HFFc6 (cell line): ENCODE measurements at places on chromosomes 1 and 21. TPM values are rescaled to one million over a fixed set of nuclear protein-coding genes. Genes with fewer than 3 reads are reported as not detected.

Gene SERTAD4
- total RNA-seq = 3.3 to 5.2 TPM (median 4.2 TPM) in 3 replicates

GRCh38 chr1:51385776-51386175 lies 55.4 kb upstream of the TTC39A start:
- no peak for DNase-seq

Gene KIF14
- 5.2 to 11.8 TPM (median 8.8 TPM) in 3 replicates for total RNA-seq

GRCh38 chr1:53292690-53293089 lies 35.2 kb downstream of the LRP8 start:
- DNase-seq = no peak

DNA sequence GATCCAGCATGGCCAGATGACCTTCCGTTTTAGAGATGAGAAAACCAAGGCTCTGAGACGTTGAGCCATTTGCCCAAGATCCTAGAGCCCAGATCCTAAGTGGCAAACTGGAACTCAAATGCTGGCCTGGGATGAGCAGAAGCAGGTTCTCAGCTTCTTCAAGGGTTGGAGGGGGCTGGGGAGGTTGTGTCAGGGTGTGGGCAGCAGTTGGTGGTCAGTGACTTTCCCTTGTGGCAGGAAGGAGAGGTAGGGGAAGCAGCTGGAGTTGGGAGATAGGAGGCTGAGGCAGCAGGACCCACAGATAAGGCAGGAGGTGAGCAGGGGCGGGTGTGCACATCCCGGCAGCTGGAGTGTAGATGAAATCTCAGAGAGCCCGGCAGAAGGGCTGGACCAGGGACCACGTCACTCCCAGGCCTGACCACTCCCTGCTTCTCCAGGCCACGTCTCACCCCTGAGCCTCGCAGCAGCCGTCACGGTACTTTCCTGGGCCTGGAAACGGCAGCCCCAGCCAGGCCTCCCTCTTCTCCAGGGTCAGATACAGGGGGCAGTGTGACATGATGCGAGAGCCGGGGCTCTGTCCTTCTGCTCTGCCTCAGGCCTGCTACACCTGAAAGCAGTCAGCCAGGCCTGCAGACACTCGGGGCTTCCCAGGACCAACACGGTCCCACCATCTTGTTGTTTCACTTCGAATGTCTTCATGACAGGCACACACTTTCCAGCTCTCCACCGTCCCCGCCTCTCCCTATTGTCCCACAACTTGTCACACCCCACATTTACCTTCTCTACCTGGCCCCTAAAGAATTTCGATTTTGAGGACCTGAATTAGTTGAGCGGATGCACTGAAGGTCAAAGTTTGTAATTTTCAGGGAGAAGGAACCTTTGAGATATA lies 11.5 kb upstream of the LAPTM5 start:
- DNase-seq = no peak

DNA sequence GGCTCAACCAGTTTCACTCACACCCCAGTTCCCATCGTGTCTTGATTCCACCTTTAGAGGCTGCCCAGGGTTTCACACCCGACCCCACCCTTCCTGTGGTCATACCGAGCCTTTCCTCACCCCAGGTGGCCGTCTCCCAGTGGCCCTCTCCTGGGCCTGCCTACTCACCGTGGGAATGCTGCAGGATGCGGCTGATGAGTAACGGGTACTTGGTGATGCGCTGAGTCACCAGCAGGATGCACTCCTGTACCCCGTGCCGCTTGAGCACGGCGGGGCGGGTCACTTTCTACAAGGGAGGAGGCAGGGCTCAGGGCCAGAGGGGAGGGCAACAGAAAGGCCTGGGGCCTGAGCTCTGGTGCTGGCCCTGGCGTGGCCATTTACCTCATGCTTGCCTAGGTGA lies 16.4 kb downstream of the ARHGEF2 start:
- peak; percentile 95 for DNase-seq

DNA sequence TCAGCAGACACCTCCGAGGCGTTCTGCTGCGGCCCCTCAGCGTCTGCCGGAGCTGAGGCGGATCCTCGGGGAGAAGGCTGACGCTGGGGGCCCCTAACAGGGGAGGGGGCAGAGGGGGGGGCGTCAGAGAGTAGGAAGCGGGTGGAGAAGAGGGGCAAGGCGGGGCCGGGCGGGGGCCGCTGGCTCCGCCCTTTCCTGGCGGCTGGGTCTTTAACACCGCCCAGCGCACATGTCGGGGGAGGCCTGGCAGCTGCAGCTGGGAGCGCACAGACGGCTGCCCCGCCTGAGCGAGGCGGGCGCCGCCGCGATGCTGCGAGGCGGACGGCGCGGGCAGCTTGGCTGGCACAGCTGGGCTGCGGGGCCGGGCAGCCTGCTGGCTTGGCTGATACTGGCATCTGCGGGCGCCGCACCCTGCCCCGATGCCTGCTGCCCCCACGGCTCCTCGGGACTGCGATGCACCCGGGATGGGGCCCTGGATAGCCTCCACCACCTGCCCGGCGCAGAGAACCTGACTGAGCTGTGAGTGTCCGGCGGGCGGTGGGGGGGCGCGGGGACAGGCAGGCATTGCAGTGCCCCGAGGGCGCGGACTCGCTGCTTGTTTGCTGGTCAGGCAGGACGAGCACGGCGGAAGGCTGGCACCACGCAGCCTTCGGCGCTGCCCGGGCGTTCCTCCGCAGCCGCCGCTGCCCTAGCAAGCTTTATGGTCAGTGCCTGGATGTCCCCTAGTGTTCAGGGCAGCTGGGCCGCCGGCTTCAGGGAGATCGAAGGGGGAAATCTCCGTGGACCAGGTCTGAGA lies at the start of gene NTRK1:
TSS of gene NTRK1 (plus strand) at position 238 of the 796 bp plus-strand sequence. CDS start at position 308, 70 bp downstream.
- no peak for DNase-seq

DNA sequence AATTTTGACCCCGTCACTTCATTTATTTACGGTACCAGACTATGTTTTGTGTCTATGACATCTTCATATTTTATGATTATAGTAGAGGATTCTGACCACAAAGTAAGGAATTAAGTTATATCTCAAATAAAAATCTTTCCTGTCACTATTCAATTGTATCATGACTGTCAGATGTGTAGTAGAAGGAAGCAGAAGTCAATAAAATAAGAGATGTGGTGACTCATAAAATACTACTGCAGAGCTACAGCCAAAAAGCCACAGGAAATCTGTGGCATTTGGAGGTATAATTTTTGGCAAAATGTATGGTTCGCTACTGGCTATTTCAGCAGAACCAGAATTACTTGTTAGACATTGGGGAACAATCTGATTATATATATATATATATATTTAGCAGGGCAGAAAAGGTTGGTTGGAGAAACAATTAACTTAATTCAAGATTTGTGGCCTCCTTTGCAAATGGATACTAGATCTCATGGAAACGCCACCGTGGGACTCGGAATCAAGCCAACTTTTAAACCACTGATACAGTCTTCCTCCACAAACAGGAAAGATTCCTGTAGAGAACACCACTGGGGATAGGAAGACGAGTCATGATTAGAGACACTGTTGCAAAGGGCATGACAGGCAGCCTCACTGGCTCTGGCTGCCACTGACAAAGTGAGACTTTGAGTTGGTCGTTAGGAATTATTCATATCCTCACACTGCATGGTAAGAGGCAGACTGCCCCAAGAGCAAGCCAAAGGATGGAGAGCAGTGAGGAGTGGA lies 5.1 kb downstream of the FCRL2 start:
- no peak for DNase-seq

DNA sequence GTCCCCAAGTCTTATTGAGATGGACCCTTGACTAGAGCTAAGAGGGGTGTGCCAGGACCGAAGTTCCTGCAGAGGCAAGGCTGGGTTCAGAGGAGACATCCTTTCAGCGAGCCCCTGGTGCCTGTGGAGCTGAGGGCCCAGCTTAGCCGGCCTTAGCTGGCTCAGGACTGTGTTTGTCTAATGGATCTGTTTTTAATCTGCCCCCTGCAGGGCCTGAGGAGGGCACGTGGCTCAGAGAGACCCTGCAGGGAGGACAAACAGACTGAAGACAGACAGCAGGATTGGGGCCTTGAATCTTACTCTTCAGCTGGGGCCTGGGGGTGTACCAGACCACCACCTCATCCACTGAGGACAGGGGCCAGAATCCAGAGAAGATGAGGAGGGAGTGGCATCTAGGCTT lies 1.6 kb downstream of the CRABP2 start:
- DNase-seq = no peak

DNA sequence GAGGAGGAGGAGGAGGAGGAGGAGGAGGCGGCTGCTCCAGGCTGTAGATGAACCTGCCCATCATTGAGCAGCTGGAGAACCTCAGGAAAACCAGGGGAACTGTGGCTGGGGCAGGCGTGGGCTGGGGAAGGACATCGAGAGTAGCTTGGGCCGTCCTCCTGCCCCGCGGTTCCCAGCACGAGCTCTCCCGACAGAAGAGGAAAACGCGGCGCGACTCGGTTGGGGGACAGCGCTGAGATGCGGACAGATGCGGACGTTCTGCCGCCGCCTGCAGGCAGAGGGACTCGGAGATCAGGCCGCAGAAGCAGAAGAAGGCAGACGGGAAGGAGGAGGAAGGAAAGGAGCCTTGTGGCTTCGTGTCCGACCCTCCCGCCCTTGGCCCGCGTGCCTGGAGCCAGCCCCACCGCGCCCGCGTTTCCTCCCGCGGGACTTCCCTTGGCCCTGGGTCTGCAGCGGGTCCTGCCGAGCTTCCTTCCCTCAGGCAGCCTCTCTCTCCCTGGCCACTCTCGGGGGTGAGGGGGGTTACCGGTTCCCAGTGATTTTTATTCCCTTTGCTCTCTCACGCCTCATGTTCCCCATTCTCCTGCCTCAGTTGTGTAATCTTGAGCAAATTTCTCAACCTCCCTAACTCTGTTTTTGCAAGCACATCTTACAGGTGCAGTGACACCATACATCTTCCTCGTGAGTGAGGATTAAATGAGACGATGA lies 1.7 kb upstream of the TNFRSF9 start:
- DNase-seq = peak; percentile 48

Gene RAP1GAP
- total RNA-seq = 0.07 to 0.16 TPM in 2 of 3 replicates, not detected in the other

DNA sequence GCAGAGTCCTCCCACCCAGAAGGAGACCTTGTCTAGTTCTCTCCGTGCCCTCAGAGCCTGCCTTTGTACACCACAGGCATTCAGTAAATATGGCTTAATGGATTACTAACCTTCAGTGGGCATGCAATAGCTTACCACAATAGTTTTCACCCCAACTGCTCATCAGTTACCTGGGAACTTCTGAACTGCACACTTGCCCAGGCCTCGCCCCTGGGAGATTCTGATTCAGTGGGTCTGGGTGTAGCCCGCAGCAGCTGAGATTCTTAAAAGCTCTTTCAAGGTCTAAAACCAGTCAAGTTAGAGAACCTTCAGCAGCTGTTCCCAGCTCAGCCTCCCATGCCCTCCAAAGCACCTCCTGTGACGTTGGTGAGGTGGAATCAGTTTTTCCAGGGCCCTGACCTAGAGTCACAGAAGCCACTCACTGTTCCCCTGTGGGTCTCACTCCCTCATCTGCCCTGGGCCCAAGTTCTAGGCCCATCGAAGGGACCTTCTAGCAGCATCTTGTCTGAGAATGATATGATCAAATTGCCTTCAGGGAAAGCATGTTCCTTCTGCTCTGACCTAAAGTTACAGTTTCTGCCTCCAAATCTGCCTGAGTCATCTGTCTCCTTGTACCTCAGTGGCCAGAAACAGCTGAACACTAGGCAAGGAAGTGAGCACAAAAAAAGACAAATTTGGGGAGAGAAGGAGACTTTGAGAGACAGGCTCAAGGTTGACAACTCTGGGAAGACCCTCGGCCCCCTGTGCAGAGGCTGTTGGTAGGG lies 10.8 kb downstream of the ASAP3 start:
- DNase-seq = peak; percentile 35

DNA sequence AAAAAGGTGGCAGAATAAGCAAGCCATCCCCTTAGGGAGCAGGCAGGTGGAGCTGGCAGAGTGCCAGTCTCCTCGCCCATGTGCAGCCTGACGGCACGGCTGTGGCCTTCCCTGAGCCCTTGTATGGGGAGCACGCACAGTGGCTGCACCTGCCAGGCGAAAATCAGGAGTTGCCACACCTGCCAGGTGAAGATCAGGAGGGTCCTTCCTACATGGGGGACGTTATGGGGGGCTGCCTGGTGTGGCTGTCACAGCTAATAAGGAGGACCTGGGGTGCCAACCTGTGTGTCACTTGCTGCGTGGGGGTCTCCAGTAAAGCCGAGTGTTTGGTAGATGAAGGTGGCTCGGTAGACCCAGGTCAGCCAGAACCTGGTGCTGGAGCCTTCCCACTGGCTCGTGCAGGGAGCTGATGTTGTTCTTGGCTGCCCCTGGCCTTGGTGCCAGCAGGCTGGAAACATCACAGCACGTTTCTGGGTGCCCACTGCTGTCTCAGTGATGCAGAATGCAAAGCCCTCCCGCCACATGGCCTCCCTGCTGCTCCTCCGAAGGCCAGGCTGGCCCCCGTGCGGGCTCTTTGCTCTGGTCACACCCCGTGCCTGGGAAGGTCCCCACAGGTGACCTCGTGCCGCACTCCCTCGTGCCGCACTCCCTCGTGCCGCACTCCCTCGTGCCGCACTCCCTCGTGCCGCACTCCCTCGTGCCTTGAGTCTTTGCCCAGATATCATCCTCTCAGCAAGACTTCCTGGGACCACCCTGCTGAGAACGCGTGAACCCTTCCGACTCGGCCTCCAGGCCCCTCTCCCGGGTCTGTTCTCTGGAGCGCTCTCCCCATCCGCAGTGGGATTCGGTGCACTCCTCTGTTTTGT lies 55.4 kb downstream of the SLC37A1 start:
- no peak for DNase-seq

GRCh38 chr21:38574895-38575575 lies 76.8 kb upstream of the ERG start:
- DNase-seq = no peak

Gene TSPEAR
- not detected in 3 replicates for total RNA-seq

Gene S100A5
- total RNA-seq = 0.40 to 0.69 TPM (median 0.50 TPM) in 3 replicates

Gene FYB2
- not detected in 3 replicates for total RNA-seq

DNA sequence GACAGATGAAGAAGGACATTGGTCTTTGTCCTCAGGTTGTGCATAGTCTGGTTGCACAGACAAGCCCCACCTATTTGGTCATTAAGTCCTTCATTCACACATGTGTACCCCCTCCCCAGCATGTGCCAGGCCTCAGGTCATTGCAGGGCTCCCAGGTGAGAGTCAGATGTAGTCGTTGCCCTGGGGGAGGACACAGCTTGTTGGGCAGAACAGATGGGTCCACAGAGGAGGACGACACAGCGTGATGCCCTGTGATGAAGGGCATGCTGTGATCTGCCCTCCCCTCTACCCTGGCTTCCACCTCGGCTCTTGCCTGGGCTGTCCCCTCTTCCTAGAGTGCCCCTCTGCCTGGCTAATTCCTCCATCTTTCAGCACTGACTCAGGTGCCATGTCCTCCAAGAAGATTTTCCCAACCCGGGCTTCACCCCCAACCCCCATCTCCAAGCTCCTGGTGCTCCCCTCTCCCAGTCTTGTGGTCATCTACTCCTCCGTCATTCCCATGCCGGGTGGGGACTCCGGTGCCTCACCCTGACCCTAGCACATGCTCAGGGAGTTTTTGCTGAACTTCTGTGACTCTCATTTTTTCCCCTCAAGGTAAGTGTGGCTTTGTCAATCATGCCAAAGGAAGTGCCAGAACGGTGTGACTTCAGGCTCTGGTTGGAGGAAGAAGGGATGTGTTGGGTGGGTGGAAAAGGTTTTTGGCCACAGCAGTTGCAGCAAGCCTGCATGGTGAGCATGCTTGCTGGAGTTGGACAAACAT lies 220.5 kb downstream of the FOXD2 start:
- no peak for DNase-seq

Gene TMPRSS2
- total RNA-seq = not detected in 3 replicates

- no peak for DNase-seq
Measured at GRCh38 chr1:86706018-86706635, 1.8 kb downstream of the SH3GLB1 start.

- no peak for DNase-seq
Measured at GRCh38 chr1:57966751-57967406, 543.0 kb upstream of the DAB1 start.

- no peak for DNase-seq
Measured at GRCh38 chr1:4422504-4423289, 231.7 kb upstream of the AJAP1 start.

- DNase-seq = no peak
Measured at GRCh38 chr1:6141592-6141991, 38.5 kb downstream of the CHD5 start.

Gene S100A8
- not detected in 3 replicates for total RNA-seq

- DNase-seq = no peak
Measured at GRCh38 chr1:92459871-92460320, 26.8 kb downstream of the GFI1 start.
